Pancreas (tissue), 10 donors: ENCODE measurements at places on chromosomes 13 and 19.

DNA sequence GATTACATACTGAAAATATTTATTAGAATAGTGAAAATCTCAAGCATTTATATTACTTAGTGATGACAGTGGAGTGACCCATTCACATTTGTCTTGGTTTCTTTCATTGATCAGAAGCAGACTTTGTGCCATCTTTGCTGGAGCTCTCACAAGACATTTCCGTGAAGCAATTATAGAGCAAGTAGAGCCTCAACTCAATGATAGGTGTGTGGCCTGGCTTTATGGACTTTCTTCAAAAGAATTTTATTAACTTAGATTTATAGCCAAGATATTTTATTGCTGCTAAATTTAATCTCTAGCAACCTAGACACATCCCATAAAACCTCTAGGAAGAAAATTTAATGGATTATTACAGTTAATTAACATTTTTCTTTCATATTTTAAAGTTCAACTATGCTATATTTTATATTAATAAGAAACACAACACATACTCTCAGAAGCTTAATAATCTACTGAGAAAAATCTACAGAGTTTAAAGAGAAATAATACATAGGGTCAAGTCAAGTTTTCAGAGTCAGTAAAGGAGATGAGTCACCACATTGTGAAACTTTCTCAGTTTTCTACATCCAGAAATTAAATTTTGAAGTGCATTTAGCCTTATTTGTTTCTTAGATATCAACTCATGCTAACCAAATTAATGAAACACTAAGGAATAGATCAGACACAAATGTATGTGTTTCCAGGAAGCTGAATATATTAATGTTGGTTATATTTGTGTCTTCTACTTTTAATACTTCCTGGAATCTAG, 160.5 kb downstream of the LACC1 start:
- H3K36me3 ChIP-seq = no peaks in the 10 kb centered on the region
- no peak overlapping the region for H3K27ac ChIP-seq

- H3K27ac ChIP-seq = peak overlapping the region; percentile 99
- DNase-seq = no peak
- H3K27me3 ChIP-seq = no peaks in the 10 kb centered on the region
- H3K36me3 ChIP-seq = peaks cover 20% of the 10 kb centered on the region
Observed at GRCh38 chr19:58181902-58182576, 822 bp upstream of the ZNF274 start.

DNA sequence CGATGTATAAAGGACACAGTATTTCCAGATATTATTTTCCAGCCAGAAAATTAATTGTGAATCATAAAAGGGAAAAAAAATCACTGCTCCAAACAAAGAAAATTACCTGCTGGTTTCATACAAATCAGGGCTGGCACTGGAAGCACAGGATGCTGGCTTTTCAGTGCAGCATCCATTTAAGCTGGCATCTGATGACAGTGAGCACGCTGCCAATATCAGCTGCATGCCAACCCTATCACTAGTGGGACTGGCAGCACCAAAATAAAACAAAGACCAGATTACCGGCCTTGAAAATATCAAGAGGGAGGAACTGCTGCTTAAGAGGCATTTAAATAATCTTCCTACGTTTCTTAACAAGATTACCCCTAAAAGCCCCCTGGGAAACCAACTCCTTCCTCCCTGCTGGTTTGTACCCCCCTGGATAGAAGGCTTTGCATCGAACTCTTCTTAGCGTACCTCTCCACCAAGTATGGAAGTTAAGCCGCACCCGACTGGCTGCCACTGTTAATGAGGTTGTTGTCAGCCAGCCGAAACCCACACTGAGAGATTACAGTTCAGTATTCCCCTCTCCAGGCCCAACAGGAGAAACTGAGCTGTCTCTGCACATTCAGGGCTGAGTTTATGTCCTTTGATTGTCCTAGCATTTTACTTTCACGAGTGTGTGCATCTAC, 257.8 kb downstream of the EFNB2 start:
- no peaks in the 10 kb centered on the region for H3K27me3 ChIP-seq
- no peaks in the 10 kb centered on the region for H3K36me3 ChIP-seq

DNA sequence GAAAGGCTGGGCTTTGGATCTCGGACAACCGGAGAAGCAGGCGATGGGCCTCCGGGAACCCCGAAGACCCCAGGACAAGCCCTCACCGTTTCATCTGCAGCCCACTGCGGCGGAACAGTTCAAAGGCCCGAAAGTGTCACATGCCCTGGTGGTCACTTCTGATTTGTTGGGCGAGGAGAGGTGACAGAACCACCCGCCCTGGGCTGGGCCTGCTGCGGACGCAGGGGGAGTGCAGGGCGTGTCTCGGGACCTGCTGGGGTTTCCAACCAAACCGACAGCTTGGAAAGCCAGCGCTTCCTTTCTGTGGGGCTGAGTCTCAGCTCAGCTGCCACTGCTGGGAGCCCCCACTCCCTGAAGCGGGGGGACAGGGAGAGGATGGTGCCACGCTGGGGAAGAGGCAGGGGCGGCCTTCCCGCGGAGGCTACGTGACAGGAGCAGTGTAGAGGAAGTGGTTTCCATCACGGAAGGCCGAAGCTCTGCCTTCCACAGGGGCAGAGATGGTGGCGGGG, 22.8 kb upstream of the ZBTB7A start:
- no peak overlapping the region for H3K4me3 ChIP-seq
- H3K27me3 ChIP-seq = no peaks in the 10 kb centered on the region
- no peak overlapping the region for H3K27ac ChIP-seq
- no peaks in the 10 kb centered on the region for H3K4me1 ChIP-seq

DNA sequence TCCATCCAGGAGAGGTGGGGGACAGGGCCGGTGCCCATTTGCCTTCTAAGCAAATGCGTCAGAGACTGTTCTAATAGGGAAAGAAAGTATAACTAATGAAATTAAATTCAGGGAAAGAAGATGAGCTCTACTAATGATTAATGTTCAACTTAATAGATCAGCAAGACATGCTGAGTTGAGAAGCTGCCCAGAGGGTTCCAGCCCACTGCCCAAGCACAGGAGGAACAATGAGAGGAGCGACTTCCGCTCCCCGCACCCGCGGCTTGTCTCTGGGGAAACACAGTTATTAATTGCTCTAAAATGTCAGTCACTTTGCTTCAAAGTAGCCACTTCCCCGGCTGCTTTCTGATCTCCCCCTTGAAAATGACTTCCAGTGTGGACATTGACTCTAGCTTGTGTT, 331.3 kb downstream of the UQCRFS1 start:
- H3K27ac ChIP-seq = no peak overlapping the region
- H3K27me3 ChIP-seq = no peaks in the 10 kb centered on the region
- H3K4me3 ChIP-seq = no peak overlapping the region
- H3K4me1 ChIP-seq = no peaks in the 10 kb centered on the region

GRCh38 chr19:32171719-32172151, 173.7 kb upstream of the ZNF507 start:
- no peak for DNase-seq
- no peaks in the 10 kb centered on the region for H3K36me3 ChIP-seq
- H3K4me3 ChIP-seq = no peak overlapping the region
- no peak overlapping the region for H3K27ac ChIP-seq

- H3K27me3 ChIP-seq = no peaks in the 10 kb centered on the region
- peak; percentile 95 for DNase-seq
- H3K4me3 ChIP-seq = peak overlapping the region; percentile 84
- H3K27ac ChIP-seq = peak overlapping the region; percentile 95
- peaks cover 16% of the 10 kb centered on the region for H3K4me1 ChIP-seq
Observed at GRCh38 chr19:12778017-12778904, 2.9 kb upstream of the HOOK2 start.

DNA sequence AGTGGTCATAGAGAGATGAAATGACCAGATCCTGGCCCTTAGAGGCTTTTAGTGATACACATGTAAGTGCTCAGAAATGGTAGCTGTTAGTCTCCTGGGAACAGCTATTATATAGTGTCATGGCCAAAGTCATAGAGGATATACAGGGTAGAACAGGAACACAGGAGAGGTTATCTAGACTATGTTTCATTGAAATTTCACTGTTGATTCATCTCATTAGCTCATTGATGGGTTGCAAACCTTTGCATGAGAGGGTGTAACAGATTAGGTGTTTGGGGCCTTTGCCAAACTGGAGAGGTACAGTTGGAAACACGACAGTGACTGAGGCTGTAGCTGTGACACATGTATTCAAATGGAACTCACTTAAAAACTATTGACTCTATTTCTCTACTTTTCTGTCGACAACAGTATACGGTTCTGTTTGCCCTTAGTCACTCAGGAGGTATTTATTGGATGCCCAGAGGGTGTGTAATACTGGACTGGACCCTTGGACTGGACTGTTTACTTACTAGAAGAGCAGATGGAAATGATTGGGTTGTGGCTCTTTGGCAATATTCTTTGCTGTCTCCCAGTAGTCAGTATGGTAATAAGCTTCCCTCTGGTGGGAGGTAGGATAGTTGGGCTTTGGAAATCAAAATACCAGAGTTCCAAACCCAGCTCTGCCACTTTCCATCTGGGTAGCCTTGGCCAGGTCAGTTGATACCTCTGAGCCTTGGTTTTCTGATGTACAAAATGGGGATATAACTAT, 29.8 kb downstream of the ARHGAP35 start:
- H3K4me1 ChIP-seq = no peaks in the 10 kb centered on the region
- no peak for DNase-seq
- no peak overlapping the region for H3K4me3 ChIP-seq
- H3K36me3 ChIP-seq = no peaks in the 10 kb centered on the region
- H3K27ac ChIP-seq = no peak overlapping the region
- no peaks in the 10 kb centered on the region for H3K27me3 ChIP-seq

- no peaks in the 10 kb centered on the region for H3K27me3 ChIP-seq
- no peaks in the 10 kb centered on the region for H3K4me1 ChIP-seq
- no peak for DNase-seq
- peak overlapping the region; percentile 99 for H3K27ac ChIP-seq
- H3K36me3 ChIP-seq = no peaks in the 10 kb centered on the region
- peak overlapping the region; percentile 61 for H3K4me3 ChIP-seq
Observed at GRCh38 chr19:3359919-3360420, 6.4 kb upstream of the NFIC start.

DNA sequence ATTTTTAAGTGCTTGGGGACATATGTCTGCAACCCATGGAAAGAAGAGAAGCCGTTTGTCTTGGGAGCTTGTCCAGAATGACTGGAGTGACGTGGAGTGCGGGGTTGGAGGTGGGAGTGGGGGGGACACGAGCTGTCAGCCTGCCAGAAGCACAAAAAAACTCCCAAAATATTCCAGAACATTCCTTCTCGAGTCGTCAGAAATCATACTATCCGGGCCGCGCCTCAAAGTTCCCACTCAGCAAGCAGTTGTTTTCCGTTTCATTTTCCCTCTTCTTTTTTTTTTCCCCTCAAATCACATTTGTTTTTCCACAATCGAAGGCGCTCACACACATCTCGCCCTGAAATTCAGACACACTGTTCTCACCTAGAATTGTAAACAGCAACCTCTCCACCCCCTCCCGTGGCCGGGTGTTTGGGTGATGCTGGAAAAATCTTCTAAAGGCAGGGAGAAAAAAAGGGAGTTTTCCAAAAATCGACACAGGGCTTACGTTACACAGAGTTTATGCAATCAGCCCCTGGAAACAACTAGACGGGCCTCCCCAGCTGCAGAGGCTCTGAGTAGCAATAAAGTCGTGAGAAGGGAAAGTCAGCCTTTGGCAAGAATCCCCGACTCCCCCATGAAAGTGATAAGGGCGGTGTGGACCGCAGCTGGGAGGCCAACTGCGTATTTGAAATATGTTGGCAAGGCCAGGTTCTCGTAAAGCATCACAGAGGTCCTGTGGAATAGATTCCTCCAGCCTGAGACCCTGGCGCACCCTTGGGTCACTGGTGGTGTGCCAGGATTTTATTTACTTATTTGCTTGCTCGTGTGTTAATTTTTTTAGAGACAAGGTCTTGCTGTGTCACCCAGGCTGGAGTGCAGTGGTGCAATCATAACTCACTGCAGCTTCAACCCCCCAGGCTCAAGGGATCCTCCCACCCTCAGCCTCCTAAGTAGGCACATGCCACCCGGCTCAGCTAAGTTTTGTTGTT, 31.2 kb upstream of the KLF2 start:
- peaks cover 5% of the 10 kb centered on the region for H3K4me1 ChIP-seq
- peak; percentile 41 for DNase-seq
- no peaks in the 10 kb centered on the region for H3K27me3 ChIP-seq

GRCh38 chr13:44493213-44493812, 82.8 kb downstream of the TSC22D1 start:
- H3K27ac ChIP-seq = no peak overlapping the region
- H3K36me3 ChIP-seq = no peaks in the 10 kb centered on the region
- H3K4me1 ChIP-seq = no peaks in the 10 kb centered on the region
- no peaks in the 10 kb centered on the region for H3K27me3 ChIP-seq
- no peak overlapping the region for H3K4me3 ChIP-seq

GRCh38 chr13:58051807-58052375, 420.3 kb downstream of the PCDH17 start:
- no peaks in the 10 kb centered on the region for H3K36me3 ChIP-seq
- no peak for DNase-seq
- no peaks in the 10 kb centered on the region for H3K4me1 ChIP-seq
- H3K27ac ChIP-seq = no peak overlapping the region
- H3K4me3 ChIP-seq = no peak overlapping the region

GRCh38 chr19:2027361-2027760, 11.8 kb upstream of the BTBD2 start:
- DNase-seq = no peak
- H3K27ac ChIP-seq = no peak overlapping the region
- peaks cover 8% of the 10 kb centered on the region for H3K4me1 ChIP-seq

DNA sequence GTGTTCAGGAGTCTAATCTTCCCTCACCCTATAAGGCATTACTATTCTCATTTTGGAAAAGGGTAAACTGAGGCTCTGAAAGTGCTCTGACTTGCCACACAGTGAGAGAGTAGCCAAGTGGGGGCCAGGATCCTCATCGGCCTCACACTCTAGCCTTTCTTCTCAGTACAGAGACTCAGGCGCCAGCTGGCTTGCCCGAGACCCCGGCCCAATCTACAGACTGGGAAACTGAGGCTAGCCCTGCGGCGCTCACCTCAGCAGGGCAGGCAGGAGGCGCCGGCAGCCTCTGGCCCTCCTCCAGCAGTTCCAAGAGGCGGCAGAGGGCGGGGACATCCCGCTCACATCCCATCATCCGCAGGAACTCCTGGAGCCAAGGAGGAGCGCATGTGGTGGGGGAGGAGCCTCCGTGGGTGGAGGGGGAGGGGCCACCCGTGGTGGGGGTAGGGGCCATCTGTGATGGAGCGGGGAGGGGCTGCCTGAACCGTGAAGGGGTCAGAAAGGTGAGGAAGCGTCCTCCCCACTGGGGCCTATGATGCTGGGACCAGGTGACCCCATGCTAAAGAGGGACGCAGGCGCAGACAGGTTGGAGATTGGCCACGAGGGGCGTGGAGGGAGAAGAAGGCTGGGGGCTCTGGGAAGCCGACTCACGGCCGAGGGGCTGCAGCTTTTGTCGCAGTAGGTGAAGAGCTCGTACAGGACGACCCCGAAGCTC, 8.7 kb upstream of the INSL3 start:
- no peaks in the 10 kb centered on the region for H3K36me3 ChIP-seq
- H3K4me1 ChIP-seq = no peaks in the 10 kb centered on the region
- H3K27me3 ChIP-seq = no peaks in the 10 kb centered on the region
- DNase-seq = peak; percentile 58
